ENCODE measurements at places on chromosomes 11 and 22.

DNA sequence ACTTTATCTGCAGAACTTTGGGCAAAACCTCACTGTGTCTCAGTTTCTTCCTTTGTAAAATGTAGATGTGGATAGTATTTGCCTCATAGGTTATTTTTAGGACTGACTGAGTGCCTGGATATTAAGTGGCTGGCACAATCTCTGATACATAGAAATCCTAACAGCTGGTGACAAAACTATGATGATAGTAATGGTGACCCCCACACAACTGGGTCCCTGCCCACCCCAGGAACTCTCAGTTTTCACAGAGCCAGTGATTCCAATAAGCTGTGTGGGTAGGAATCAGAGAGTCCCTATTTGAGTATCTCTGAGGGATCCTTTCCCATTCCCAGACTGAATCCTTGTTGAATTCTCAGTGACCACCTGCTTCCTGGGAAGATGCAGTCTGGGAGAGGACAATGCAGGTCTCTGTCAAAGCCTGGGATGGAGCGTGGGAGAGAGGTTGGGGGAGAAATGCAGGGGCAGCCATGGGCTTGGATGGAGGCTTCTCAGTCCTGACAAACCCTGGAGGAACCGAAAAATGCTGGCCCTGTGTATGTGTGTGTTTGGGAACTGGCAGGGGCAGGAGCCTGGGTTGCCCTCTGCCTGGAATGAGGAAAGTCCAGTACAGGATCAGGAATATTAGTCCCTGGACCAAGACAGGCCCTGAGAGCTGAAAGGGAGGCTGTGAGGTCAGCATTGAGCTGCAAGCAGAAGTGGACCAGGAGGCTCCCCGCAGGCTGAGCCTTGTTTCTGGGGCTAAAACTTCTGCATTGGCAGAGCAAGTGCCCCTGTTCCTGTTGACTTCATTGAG, 6.1 kb upstream of the P2RY6 start:
- no peak for DNase-seq

GRCh38 chr11:66242095-66242765, 26.2 kb upstream of the RAB1B start:
- no peak for DNase-seq

DNA sequence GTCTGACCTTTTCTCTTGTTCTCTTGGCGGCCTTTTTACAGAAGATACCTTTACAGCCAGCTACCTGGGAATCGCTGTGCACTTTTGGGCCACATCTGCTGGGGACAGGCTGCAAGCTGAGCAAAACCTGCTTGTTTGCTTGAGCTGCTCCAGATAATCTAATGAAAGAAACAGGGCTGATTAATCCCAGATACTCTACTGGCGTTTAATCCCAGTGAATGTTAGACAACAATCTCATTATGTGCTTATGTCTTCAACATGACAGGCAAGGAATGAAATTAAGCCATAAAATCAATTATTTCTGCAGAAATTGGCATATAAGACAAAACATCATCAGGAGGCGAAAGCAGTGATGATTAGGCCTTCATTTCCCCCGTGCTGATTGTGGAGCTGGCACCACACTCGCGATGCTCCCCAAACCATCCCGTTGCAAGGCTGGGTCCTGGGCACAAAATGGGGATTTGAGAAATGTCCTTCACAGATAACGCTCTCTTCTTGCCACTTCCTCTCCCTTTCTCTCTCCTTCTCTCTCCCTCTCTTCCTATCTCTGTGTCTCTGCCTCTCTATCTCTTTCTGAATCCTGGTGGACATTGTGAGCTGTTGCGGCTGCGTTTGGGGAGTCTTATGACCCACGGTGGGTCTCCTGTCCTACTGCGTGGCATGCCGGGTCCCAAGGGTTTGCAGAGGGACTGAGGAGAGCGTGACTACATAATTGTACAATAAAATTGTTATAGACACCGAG, 1053.8 kb downstream of the TBC1D22A start:
- no peak for DNase-seq

DNA sequence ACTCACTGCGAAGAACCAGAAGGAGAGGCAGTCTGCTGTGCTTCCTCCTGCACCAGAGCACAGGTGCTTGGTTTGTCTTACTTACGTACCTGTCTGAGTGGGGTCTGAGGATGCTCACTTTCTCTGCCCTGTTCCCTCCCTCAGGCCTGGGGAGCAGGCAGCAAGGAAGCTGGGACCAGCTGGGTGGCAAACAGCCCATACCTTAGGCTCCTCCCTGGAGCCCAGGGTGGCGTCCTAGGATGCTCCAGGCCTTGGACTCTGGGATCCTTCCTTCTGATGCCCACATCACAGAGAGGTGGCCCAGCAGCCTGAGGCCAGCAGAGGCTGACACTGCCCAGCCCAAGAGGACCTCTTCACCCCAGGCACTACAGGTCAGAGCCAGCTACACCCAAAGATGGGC, 593.2 kb downstream of the BRD1 start:
- no peak for DNase-seq

DNA sequence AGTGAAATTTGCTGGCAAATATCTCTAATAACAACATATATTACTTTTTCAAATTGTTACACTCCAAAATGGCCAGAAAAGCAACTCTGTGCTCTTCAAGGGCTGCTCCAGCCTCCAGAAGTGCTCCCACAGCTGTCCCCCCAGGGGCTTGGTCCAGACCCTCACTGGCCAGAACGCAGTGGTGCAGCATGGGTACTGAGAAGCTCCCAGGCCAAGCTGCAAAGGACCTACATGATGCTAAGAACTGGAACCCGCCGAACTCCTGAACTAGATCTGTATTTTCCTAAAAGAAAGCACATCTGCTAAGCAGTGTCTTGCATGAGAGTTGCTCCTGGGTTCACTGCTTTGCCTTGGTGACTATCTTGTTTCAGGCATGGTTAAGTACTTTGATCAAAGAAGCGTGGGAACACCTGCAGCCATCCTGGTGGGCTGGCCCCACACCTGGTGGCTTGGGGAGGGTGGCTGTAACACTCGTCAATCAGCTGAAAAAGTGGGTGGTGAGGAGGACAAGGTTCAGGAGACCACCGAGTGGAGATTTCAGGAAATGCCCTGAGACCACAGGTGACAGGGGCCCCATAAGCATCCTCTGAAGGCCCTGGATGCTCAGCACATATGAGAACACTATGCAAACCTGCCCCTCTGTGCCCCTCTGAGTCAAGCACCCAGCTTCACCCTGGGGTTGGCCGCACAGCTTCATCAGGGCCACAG, 72.7 kb upstream of the PITPNB start:
- DNase-seq = no peak

- no peak for DNase-seq
Observed at GRCh38 chr11:60305906-60306619, 21.0 kb upstream of the MS4A6E start.

- DNase-seq = no peak
Observed at GRCh38 chr11:19092342-19092741, 24.6 kb upstream of the ZDHHC13 start.

DNA sequence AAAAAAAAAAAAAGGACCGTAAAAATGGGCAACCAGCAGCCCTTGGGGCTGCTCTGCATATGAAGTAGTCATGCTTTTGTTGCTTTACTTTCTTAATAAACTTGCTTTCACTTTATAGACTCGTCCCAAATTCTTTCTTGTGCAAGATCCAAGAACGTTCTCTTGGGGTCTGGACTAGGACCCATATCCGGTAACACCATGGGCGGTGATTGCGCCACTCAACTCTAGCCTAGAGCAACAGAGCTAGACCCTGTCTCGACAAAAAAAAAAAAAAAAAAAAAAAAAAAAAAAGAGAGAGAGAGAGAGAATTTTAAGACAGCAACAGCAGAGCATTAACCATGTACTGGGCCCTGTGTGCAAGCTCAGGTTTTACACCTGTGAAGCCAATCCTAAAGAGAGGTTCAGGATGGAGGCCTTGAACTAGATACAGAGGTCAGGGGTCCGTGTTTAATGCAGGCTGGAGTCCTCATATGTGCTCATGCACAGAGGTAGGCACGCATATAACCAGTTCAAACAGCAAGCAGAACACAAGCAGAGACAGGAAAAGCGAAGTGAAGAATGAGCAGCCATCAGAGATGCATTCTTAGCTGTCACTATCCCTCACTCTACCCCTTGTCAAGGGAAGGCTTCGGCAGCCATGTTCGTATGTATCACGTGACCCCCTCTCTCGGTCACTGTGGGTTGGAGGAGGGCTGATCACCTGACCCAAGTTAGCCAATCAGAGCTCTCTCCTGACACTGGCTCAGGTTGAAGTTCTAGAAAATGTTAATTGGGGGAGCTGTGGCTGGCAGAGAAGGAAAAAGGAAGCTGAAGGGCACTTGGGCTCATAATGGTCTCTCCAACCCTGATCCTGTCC, 16.7 kb upstream of the SYT12 start:
- peak; percentile 55 for DNase-seq

- no peak for DNase-seq
Observed at GRCh38 chr11:93986716-93987115, 34.4 kb upstream of the HEPHL1 start.

- DNase-seq = no peak
Observed at GRCh38 chr22:22427542-22428065, 80.9 kb downstream of the ZNF280B start.

- no peak for DNase-seq
Observed at GRCh38 chr11:111918390-111919256, at the start of gene C11orf52. C11orf52 (plus strand) TSS chr11:111918913; CDS start chr11:111918973, 60 bp downstream.

- no peak for DNase-seq
Observed at GRCh38 chr11:25769287-25769686, 562.6 kb upstream of the ANO3 start.

DNA sequence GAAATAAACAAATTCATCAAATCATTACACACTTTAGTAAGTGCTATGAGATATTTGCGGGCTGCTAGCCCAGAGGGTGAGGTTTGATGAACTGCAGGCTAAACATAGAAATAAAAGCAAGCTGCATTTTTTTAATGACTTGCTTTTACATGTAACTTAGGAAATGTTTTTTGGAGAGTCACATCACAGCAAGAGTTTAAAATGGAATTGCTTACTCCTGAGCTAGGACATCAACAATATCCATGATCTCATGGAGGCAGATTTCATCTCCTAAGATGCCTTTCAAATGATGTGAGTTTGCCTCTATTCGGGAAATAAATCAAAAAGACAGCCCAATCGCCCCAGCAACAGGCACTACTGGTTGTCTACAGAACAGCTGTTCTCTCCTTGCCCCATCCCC, 73.4 kb upstream of the CD44 start:
- no peak for DNase-seq

- DNase-seq = no peak
Observed at GRCh38 chr22:35353318-35353717, 27.6 kb upstream of the HMOX1 start.

- no peak for DNase-seq
Observed at GRCh38 chr11:115606498-115607220, 102.4 kb upstream of the CADM1 start.

GRCh38 chr11:62489204-62489603, 57.4 kb downstream of the AHNAK start:
- DNase-seq = no peak

DNA sequence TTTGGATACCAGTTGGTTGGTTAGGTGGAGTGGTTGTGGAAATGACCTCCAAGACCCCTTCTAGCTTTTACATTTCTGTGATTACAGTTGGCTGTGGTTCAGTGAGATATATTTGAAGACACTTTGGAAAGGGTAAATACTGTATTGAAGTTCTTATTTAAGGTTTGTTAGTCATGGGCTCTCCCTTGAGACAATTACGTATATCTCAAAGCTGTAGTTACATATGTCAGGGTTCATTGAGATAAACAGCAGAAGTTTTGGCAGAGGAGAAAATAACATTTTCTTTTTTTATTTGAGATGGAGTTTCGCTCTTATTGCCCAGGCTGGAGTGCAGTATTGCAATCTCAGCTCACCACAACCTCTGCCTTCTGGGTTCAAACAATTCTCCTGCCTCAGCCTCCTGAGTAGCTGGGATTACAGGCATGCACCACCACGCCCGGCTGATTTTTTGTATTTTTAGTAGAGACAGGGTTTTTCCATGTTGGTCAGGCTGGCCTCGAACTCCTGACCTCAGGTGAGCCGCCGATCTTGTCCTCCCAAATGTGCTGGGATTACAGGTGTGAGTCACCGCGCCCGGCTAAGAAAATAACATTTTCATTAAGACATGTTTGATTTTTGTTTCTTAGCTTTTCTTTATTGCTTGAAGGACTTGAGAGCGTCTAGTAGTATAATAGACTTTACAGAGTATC, 1.9 kb downstream of the RNF121 start:
- no peak for DNase-seq

- no peak for DNase-seq
Observed at GRCh38 chr11:38948392-38948791, 2350.4 kb upstream of the RAG2 start.

GRCh38 chr11:120655589-120655988, 144.0 kb downstream of the GRIK4 start:
- DNase-seq = no peak

GRCh38 chr11:101127699-101128570, 1.7 kb downstream of the PGR start:
- no peak for DNase-seq

GRCh38 chr11:1510928-1511327, 24.3 kb upstream of the MOB2 start:
- DNase-seq = no peak

All from putamen (tissue), 1 donor.